Stimulated activated CD8-positive, alpha-beta memory T cell treated with anti-CD3 and anti-CD28 coated beads, Interleukin-4, amount 100 ng/mL, for 24 hours (primary cell): ENCODE measurements at places on chromosomes 16 and 17.

GRCh38 chr16:296806-297510, 14.0 kb downstream of the PDIA2 start:
- DNase-seq = no peak

DNA sequence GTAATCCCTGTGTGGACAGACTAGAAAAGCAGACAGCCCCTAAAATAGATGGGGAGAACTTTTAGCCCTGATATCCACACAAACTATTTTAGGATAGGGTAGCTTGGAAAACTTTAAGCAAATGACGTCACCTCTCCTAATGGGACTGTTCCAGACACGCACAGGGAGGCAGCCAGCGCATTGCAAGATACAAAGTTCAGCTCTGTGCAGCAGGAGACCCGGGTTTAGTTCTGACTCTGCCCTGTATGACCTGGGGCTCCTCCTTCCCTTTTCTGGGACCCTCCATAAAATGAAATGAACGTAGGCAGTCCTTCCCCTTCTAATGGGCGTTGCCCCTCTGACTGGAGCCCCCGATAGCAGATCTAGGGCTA, 6.3 kb downstream of the ZNF689 start:
- DNase-seq = no peak

DNA sequence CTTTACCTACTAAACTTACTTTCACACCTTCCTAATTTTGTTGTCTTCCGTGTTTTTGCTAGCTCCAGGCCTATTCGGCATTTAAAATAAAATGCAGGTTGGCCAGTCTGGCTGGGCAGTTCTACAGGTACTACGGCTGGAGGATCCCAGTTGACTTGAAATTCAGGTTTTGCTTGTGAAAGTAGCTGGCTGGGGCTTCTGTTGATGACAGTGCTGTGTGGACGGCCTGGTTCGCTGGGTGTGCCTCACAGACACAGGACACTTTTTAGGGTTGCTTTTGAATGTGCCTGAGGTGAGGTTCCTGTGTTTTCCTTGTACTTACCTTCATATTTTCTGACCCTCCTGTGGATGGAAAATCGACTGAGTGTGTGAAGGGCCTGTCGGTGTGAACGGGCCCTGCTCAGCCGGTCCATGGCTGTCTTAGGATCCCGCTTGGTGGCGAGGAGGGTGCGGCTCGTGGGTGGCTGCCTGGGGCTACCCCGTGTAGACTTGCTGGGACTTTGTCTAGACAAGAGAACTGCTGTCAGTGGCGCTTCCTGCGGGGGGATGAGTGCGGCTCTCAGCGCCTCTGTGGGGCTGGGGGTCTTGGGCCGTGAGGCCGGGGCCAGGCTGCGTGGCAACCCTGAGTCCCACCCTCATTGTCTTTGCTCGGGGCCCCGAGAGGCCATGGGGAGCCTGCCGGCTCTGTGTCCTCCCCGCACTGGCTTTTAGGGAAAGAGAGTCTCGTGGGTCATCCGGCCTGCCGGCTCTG, 18.7 kb upstream of the ZNF750 start:
- DNase-seq = no peak

GRCh38 chr17:83143817-83144231, 64.4 kb downstream of the METRNL start:
- DNase-seq = no peak

DNA sequence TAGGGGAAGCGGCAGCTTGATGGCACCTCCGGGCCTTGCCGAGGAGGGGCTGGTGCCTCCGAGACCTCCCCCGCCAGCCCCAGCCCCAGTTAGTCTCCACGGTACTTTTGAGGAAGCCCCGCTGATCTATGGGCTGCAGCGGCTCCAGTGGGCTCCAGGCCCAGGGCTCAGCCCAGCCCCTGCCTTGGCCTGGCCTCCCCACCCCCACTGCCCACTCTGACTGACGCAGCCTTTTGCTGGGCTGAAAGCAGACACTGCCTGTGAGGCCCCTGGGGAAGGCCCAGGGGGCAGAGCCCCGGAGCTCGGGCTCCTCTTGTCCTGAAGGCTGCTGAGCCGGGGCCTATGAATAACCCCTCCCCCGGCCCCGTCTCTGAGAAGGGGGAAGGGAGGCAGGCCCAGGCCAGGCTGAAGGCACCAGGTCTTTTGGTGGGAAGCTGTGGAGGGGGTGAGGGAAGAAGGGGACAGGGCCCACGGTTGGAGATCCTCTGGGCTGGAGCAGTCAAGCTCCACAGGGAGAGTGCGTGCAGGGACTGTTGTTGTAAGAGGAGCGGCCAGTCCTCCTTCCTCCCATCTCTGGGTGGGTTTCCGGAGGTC, 7.5 kb upstream of the SMTNL2 start:
- no peak for DNase-seq

DNA sequence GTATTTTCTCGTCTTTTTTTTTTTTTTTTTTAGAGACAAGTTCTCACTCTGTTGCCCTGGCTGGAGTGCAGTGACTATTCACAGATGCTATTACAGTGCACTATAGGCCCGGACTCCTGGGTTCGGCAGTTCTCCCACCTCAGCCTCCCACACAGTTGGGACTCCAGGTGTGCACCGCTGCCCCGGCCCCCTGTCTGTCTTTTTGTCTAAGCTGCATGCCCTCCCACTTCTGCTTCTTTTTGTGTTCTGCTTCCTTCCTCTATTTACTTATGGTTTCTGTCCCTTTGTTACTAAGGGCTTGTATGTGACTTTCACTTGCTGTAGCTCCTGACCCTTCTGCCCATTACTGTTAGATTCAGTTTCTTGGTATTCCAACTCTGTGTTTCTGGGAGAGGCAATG, 20.5 kb downstream of the SLC7A6 start:
- no peak for DNase-seq

GRCh38 chr16:59591480-59591879, 857.4 kb upstream of the GOT2 start:
- DNase-seq = no peak

GRCh38 chr17:2146132-2146871, 91.4 kb downstream of the HIC1 start:
- DNase-seq = no peak

- no peak for DNase-seq
Observed at GRCh38 chr17:82656266-82656665, 8.0 kb upstream of the WDR45B start.

DNA sequence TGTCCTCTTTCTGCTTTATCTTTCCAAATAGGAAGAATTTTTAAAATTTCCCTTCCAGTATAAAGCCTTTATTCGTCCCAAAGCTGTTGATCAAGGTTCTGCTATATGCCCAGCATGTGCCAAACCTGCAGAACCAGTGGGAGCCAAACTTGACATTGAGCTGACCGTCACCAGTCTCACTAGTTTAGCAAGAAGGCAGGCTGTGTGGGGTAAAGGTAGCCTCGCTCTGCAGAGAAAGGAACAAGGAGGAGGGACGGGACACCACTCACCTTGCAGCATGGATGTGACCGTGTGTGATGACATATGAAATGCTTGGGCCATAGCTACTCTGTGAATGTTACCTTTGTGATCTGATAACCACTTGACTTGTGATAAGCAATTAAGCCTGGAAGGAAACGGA, 392.2 kb downstream of the CPPED1 start:
- no peak for DNase-seq

DNA sequence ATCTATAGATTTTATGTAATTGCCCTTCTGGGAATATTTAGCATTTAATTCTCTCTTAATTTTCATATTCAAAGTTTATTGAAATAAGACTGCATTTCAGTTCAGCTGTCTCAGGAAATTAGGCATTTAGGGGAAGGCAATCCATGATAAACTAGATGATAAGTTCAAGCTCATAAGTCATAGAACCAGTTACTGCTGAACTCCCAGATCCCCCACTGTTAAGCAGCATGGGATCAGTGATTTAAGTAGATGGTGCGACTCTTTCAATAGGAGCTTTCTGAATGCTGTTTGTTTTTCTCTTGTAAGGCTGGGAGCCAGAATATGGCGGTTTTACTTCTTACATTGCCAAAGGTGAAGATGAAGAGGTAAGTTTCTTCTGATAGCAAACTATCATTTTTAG, 23.8 kb downstream of the OGFOD1 start:
- DNase-seq = no peak

GRCh38 chr17:64739316-64740058, 77.4 kb upstream of the SMURF2 start:
- DNase-seq = no peak

DNA sequence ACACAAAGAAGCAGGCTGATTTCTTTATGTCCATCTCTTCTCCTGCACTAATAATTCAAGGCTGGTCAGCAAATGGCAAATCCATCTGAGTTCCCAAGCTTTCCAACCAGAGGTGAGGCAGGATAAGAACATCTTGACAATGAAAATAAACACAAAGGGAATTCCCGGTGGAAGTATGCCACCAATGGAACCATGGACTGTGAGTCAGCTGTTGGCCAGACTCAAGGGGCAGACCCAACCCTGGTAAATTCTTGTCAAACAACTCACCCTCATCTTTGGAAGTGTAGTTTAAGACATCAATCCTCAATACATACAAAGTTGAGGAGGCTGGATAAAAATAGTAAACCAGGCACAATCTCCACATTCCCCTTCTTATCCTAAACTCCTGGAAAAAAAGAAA, 74.3 kb upstream of the CES5A start:
- no peak for DNase-seq

GRCh38 chr17:1186923-1187771, 7.4 kb upstream of the ABR start:
- DNase-seq = peak; percentile 62

DNA sequence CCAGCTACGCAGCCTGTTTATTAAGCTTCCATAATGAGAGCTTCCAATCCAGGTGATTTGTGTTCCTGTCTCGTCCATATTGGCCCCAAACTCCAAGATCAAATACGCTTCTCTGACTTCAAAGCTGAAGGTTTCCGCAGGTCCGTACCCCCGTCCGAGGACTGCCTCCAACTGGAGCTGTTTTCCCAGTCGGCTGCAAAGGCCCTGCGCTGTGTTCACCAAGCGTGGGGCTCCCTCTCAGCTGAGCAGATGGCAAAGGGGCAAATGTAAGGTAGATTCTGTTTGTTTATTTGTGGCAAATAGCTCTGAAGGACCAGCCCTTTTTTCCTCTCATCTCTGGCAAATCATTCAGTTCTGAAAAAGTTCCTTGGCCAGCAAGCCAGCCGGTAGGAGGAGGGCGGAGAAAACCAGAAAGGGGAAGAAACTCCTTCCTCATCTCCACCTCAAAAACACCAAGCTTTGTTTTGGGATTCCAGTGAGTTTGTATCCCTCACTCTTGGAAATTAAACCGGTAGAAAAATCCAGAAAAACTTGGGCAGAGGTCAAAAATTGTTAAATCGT, 35.2 kb downstream of the NXN start:
- DNase-seq = no peak

DNA sequence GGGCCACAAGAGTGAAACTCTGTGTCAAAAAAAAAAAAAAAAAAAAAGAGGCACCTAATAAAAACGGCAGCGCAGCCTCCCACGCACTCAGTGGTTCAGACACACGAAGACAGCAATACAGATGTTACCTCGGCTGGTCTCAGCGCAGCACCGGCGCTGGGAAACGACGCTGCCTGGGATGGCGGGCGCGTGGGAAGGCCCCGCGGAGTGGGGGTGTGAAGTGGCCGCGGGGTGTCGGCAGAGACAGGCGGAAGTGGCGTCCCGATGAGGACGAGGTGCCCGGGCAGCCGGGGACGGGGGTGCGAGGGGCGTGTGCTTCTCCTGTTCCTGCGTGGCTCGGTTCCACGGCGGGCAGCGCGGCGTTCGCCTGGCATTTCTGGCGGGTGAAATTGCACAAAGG, 179.4 kb downstream of the BANP start:
- DNase-seq = no peak

DNA sequence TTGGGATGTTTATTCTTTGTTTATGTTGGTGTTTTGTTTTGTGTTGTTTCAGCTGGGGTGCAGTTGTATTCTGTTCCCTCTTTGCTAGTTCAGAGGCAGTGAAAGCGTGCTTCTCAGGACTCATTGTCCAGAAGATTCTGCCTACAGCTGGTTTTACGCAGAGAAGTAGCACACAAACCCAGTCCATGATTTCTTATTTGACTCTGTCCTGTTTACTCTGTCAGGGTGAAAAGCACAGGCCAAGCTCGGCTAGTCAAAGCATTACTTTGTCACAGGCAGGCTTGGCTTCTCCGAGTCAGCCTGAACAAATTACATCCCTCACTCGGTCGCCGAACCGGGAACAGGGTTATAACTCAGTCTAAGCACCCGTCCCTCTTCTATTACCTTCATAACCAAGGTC, 435.0 kb downstream of the MAF start:
- no peak for DNase-seq

DNA sequence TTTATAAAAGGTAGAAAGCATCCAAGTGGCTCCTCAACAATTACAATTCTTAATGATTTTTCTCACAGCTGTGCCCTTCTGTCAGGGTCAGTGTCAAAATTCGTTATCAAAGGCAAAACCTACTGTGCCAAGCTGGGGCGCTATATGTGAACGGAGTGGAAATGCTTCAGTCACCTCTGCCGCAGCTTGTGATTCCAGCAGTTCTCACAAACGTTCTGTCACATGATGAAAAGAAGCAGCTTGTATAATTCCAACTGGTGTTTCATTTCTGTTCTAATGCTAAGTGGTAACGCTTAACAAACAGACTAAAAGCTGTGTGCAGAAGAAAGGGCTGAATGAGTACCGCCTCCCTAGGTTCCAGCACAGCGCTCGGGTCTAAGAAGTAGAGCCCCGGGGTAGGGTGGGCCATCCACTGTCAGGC, 14.2 kb downstream of the PLD6 start:
- DNase-seq = no peak

DNA sequence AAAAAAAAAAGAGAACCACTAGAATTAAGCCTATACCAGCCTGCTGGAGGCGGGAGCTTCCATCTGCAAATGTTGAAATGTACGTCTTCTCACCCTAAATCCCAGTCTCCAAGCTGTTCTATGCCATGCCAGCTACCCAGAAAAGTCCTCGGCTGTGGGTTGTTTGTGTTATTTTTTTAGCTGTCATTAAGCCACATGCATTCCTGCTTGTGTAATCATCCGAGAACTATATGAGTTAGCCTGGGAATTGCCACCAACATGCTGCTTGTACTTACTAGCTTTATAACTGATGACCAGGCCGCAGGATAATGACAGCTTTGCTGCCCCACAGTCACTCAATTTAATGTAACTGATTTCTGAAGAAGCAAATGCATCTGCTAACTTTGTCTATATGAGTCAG, 313.9 kb upstream of the SALL1 start:
- DNase-seq = no peak

DNA sequence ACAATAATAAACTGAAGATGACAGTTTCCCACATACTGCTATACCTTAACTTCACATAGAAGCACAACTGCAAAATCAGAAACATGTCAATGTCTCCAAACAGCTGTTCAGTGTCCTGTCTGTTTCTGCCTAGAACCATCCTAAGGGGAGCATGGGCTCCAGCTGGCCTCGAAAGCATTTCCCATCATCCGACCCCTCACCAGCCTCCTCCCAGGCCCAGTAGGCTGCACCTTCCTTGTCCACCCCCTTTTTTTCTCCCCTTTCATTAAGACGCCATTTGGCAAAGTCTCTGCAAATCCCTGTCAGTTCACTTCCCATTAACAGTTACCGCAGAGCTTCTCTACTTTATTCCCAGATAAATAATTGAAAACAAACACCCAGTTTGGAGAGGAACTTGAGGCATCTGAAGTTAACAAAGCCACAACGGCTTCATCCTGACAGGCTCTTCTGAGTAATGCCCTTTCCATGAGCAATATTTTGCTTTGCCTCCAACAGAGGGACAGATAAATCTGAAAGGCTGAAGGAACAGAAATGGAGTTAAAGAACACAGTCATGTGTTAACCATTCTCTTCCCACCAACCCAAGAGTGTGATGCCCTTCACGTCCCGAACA, 65.3 kb downstream of the SLC39A11 start:
- no peak for DNase-seq

GRCh38 chr17:48499248-48499647, 31.6 kb downstream of the HOXB1 start:
- no peak for DNase-seq

- DNase-seq = peak; percentile 39
Observed at GRCh38 chr17:79087428-79088143, 13.0 kb downstream of the ENGASE start.

GRCh38 chr16:70159355-70160348, 13.9 kb upstream of the CLEC18C start:
- no peak for DNase-seq
